ENCODE measurements at places on chromosomes 11 and 22. TPM values are rescaled to one million over a fixed set of nuclear protein-coding genes. Genes with fewer than 3 reads are reported as not detected.

GRCh38 chr22:38316364-38317121 is 690 bp downstream of the CSNK1E start:
- H3K27me3 ChIP-seq: no peaks in the 10 kb centered on the region
- DNase-seq: peak; percentile 41
- no peaks in the 10 kb centered on the region for H3K36me3 ChIP-seq
- H3K4me1 ChIP-seq: peaks cover 34% of the 10 kb centered on the region

DNA sequence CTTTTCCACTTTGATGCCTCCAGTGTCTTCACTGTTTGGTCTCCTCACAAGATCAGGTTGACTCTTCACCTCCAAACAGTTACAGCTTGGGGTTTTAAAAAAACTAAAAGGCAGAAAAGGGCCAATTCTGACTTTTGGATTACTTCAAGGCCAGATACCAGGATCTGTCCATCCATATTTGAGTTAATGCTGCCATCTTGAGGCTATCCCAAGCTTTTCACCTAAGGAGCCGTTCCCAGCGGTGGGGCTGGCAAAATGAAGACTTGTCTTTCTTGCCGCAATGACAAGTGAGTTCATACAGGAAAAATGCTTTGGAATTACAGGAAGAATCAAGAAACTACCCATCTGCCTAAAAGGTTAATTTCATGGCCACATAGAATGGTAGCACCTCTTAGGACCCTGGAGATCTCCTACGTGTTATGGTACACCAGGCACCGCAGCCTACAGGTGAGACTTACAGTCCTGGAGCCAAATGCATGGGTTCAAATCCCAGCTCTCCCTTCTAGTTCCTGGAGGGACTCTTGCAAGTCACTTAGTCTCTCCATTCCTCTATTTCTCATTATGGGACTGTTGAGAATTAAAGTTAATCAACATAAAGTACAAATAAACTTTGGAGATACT is 6.0 kb upstream of the OR5B21 start:
- no peaks in the 10 kb centered on the region for H3K36me3 ChIP-seq
- H3K4me1 ChIP-seq: no peaks in the 10 kb centered on the region
- no peak overlapping the region for H3K27ac ChIP-seq
- H3K4me3 ChIP-seq: no peak overlapping the region

GRCh38 chr11:93330446-93330984 is at the start of gene DEUP1:
Gene DEUP1, plus strand, starts transcription at chr11:93330742. Its CDS starts 1,518 bp downstream, at chr11:93332260.
- H3K4me3 ChIP-seq: no peak within 1 kb of the TSS
- no peak within 1 kb of the TSS for H3K27ac ChIP-seq
- no peaks in the 10 kb centered on the region for H3K36me3 ChIP-seq
- peaks cover 3% of the 10 kb centered on the region for H3K4me1 ChIP-seq

DNA sequence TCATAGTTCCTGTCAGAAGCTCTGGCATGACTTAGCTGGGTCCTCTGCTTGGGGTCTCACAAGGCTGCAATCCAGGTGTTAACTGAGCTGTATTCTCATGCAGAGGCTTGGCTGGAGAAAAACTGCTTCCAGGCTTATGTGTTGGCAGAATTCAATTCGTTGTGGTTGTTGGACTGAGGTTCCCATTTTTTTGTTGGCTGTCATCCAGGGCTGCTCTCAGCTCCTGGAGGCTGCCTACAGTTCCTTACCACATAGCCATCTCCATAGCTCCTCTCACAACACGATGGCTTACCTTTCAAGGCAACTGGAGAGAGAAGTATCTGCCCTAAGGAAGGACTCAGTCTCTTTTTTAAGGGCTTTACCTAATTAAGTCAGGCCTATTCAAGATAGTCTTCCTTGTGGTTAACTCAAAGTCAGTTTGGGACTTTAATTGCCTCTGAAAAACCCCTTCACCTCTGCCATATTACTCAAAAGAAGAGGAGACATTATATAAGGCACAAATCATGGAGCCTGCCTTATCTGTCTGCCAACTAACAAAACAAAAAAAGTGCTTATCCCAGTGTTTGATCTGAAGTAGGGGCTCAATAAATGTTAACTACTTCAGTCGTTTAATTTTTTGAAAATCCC is 35.2 kb downstream of the OR2AG2 start:
- peaks cover 11% of the 10 kb centered on the region for H3K36me3 ChIP-seq
- peak overlapping the region; percentile 13 for H3K27ac ChIP-seq
- peak; percentile 48 for DNase-seq
- no peaks in the 10 kb centered on the region for H3K27me3 ChIP-seq
- H3K4me3 ChIP-seq: no peak overlapping the region

GRCh38 chr22:46748908-46749675 is 11.0 kb upstream of the CERK start:
- H3K27ac ChIP-seq: peak overlapping the region; percentile 0
- H3K4me3 ChIP-seq: no peak overlapping the region
- DNase-seq: peak; percentile 38
- no peaks in the 10 kb centered on the region for H3K36me3 ChIP-seq
- peaks cover 52% of the 10 kb centered on the region for H3K4me1 ChIP-seq

- no peaks in the 10 kb centered on the region for H3K27me3 ChIP-seq
- H3K4me1 ChIP-seq: peaks cover 30% of the 10 kb centered on the region
- no peaks in the 10 kb centered on the region for H3K36me3 ChIP-seq
- peak overlapping the region; percentile 45 for H3K27ac ChIP-seq
- peak; percentile 53 for DNase-seq
These were observed 540.8 kb downstream of the SOX6 start for GRCh38 chr11:15815246-15816195.

- DNase-seq: no peak
- no peak overlapping the region for H3K4me3 ChIP-seq
- no peak overlapping the region for H3K27ac ChIP-seq
- no peaks in the 10 kb centered on the region for H3K36me3 ChIP-seq
- H3K4me1 ChIP-seq: no peaks in the 10 kb centered on the region
- H3K27me3 ChIP-seq: no peaks in the 10 kb centered on the region
These were observed 13.5 kb downstream of the TRIM44 start for GRCh38 chr11:35675901-35676610.

- no peaks in the 10 kb centered on the region for H3K4me1 ChIP-seq
- H3K4me3 ChIP-seq: no peak overlapping the region
- H3K27ac ChIP-seq: no peak overlapping the region
- no peaks in the 10 kb centered on the region for H3K27me3 ChIP-seq
- DNase-seq: no peak
These were observed 365.8 kb downstream of the TBC1D22A start for GRCh38 chr22:47128216-47128615.

DNA sequence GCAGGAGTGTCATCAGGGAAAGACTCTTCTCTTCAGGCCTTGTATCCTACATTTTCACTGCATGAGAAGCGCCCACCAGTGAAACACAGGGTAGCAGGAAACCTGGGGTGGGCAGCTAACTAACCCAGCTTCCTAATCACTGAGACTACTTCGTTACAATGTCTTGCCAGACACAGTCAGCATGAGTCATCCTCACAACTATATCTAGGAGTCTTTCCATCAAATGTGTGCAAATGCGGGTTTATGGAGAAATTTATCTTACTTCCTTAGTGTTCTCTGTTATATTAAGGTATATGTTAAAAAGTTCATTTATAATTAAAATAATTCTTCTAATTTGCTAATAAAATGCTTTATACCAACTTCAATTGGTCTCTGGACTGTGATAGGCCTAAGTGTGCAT is 79.9 kb upstream of the RAB1B start:
- H3K4me1 ChIP-seq: no peaks in the 10 kb centered on the region
- H3K36me3 ChIP-seq: peaks cover 15% of the 10 kb centered on the region
- H3K4me3 ChIP-seq: no peak overlapping the region
- DNase-seq: no peak

DNA sequence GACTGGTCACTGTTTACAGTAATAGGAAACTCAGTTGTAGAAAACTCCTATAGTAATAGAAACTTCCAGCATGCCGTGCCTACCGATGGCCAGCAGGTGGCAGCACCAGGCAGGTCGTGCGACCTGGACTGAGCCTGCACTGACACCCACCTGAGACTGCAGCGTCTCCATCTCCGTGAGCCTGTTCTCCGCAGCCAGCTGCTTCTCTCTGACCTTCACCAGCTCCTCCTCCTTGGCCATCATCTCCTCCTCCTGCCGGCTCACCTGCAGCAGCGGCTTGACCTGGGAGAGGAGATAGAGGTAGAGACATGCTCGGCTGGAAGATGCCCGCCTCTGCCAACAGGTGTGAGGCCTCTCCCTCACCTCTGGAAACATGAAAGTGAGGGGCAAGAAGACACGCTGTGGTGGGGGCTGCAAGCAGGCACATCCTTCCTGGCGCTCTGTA is 48.5 kb downstream of the APOL1 start:
- H3K27ac ChIP-seq: no peak overlapping the region
- H3K4me3 ChIP-seq: no peak overlapping the region
- H3K36me3 ChIP-seq: peaks cover 100% of the 10 kb centered on the region
- H3K4me1 ChIP-seq: no peaks in the 10 kb centered on the region
- DNase-seq: peak; percentile 66

- peaks cover 5% of the 10 kb centered on the region for H3K4me1 ChIP-seq
- DNase-seq: no peak
- H3K4me3 ChIP-seq: no peak overlapping the region
- H3K27me3 ChIP-seq: no peaks in the 10 kb centered on the region
- H3K27ac ChIP-seq: no peak overlapping the region
These were observed 22.5 kb downstream of the CD5 start for GRCh38 chr11:61124574-61125309.

DNA sequence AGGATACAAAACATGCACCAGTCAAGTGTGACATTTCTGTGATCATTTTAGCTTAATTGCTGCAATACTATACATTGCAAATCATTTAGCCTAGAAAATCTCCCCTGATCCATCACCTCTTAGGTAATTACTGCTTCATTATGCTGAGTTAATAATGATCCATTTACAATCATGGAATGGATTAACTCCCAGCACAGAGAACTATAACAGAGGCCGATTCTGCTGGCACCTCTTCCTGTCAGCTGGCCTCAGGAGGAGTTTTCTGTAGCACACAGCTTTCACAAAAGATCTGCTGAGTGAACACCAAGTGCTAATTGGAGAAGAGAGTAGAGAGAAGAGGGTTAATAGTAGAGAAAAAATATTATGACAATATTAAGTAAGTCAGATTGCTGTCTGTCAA is 591.8 kb upstream of the KIRREL3 start:
- no peak overlapping the region for H3K4me3 ChIP-seq
- H3K27ac ChIP-seq: no peak overlapping the region
- no peaks in the 10 kb centered on the region for H3K36me3 ChIP-seq
- no peaks in the 10 kb centered on the region for H3K4me1 ChIP-seq
- no peaks in the 10 kb centered on the region for H3K27me3 ChIP-seq
- no peak for DNase-seq

GRCh38 chr22:38882972-38883622 is 11.1 kb upstream of the CBX6 start:
- peaks cover 9% of the 10 kb centered on the region for H3K4me1 ChIP-seq
- no peak overlapping the region for H3K27ac ChIP-seq
- no peaks in the 10 kb centered on the region for H3K36me3 ChIP-seq
- no peaks in the 10 kb centered on the region for H3K27me3 ChIP-seq
- no peak overlapping the region for H3K4me3 ChIP-seq

Gene SLC22A6
- polyA plus RNA-seq: not detected

Gene P2RX3
- polyA plus RNA-seq: not detected

Gene BTBD18
- not detected for polyA plus RNA-seq

Gene GSTT2B
- polyA plus RNA-seq: 0.25 TPM

Gene C11orf21
- polyA plus RNA-seq: 10.8 TPM

Measured in CD14-positive monocyte (primary cell).